NK-92 treated with Interleukin-12 subunit alpha and Interleukin-12 subunit beta, amount 100 ng/mL, for 24 hours (cell line): ENCODE measurements at places on chromosomes 4 and X.
A peak's percentile ranks its signal among the peaks of the same experiment; 100 is the strongest.

DNA sequence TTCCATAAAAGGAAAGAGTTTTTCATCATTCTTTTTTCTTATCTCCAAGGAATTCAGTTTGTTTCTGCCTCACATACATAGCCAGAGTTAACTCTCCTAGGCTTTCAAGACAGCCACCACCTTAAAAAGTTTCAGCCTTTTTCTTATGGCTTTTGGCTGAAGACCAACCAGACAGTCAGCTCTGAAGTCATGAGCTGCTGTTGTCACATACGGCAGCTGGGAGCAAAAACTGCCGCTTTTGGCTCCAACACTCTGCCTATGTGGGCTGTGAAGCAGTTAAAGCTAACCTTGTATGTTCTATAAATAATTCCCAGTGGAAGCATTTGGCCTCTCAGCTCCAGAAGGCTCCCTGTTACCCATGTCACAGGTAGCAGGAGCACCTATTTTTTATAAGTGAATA lies 104.1 kb downstream of the KLHL4 start:
- DNase-seq = no peak

- DNase-seq = no peak
Observed at GRCh38 chr4:132651196-132651595, 497.9 kb upstream of the PCDH10 start.

GRCh38 chr4:113053883-113054282 lies 4.4 kb downstream of the ANK2 start:
- no peak for DNase-seq

DNA sequence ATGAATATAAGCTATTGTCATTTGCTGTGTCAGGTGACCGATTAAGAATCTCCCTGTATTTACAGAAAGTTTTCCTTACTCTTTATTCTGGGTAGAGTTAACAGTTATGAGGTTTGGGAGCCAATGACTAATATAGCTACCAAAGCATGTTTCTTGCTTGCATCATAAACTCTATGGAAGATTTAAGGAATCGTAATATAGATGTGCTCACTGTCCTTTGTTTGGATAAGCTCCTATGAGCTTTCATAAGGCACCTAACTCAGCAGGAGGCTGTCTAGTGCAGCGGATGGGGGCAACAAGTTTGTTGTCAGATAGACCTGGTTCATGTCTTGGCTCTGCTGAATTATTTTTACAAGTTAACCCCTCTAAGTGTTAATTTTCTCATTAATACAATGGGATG lies 75.0 kb upstream of the PAQR3 start:
- DNase-seq = no peak

DNA sequence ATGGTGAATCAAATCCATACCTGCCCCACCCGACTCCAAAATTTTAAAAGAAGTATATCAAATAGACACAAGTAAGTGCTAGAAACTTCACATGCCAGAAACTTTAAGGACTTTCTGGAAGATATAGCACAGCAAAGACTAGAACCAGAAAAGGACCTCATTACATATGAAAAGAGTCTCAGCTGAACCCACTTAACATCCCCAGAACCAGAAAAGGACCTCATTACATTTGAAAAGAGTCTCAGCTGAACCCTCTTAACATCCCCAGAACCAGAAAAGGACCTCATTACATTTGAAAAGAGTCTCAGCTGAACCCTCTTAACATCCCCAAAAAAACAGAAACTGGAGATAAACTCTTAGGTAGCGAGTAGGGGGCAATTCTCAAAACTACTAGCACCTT lies 32.3 kb downstream of the STPG2 start:
- DNase-seq = no peak

GRCh38 chr4:76620723-76621468 lies 185.9 kb downstream of the SHROOM3 start:
- DNase-seq = no peak

DNA sequence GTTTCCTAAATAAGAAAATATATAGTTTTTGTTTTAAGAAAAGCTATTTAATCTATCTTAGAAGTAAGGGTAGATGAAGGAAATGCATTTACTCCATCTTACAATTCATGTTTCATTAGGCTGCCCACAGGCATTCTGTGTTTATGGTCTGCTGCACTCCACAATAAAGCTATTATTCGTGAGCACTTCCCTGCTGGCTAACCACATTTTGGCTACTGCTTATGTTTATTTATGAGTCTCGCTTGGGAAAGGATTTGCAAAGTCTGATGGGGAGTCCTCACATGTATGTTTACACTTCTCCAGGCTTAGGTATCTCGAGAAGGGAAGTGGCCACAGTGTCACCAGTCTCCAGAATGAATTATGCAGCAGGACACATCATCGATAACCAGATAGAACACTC lies 260.8 kb upstream of the VCX start:
- no peak for DNase-seq

GRCh38 chr4:182451441-182451840 lies 208.2 kb downstream of the TENM3 start:
- no peak for DNase-seq

DNA sequence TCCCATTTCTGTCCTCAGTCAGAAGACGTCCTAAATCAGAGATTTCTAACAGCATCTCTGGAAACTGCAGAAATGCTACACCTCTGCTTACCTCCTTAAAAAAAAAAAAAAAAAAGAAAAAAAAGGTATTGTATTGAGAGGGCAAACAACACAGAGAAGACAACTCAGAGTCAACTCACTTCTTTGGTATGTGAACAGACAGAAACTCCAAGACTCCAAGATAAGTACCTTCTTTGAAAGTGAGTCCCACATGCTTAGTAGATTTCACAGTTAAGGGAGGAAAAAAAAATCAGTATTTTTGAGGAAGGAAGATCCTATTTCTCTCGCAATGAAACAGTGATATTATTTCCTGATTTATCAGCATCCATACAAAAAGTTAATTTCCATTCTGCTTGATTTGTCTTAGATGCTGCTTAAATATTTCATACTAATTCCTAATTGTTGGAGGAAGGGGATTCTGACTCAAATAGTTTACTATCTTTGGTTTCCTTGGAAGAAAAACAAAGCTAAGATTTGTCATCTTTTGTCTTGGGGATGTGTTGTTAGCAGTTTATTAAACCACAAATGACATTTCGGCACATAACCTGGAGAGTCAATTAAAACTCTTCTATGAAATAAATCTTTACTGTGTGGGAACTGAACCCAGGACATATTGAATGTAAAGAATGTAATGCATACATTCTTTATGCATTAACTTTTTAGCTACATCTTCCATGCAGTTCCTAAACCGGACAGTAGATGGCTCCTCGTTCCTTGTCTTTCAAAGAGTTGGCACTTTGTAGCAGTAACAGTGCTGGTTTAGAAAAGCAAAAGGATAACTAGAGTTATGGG lies 4.7 kb downstream of the RASGEF1B start:
- DNase-seq = peak; percentile 28

DNA sequence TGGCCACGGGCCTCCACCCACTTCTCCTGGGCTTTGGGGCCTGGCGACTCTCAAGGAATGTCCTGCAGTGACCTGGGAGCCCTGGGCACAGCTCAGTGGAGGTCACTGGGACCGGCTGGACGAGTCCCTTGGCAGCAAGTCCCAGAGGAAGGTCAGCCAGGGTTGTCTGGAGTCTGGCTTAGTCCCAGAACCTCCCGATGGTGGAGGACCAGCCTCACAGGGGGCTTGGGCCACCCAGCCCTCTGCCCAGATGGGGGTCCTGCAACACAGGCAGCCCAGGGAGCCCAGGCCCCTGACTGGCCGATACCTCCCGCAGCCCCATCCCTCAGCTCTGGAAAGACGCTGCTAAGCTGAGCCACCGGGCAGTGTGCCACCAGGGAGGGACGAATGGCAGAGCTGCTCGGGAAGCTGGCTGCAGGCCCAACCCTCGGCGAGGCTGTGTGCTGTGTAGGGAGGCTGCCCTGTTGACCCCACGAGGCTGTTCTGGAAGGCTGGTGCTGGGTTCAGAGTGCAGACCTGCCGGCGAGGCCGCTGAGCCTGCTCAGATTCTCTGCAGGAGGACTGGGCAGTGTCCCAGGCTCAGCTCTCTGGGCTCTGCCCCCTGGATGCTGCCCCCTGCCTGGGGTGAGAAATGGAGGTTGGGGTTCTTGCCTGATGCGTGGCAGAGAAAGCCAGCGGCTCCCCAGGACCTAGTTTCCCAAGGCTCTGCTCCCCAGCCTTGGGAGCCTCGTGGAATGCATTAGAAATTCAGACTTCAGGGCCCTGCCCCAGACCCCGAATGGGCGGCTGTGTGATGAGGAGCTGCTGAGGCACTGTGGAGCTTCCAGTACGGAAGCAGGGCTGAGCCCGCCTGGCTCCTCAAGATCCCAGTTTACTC lies 61.7 kb downstream of the ADRA2C start:
- no peak for DNase-seq

DNA sequence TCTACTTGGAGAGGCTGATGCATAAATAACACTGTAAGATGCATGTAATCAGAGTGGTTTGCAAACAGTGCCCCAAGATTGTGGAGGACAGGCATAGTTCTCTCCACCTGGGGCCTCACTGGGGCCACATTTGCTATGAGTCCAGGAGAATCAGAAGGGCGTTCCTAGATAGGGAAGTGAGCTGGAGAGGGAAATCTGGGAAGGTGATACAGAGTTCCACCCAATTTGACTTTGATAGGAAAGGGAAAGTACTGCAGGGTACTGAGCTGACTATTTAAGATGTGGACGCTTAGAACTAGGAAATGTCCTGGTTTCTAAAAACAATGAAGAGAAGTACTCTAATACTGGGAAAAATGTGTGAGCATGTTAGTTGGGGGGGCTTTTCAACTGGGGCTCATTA lies 33.9 kb downstream of the FAM9C start:
- no peak for DNase-seq
